Gastrocnemius medialis (tissue), 4 donors: ENCODE measurements at places on chromosomes 12 and 14. TPM values are rescaled to one million over a fixed set of nuclear protein-coding genes. Genes with fewer than 3 reads are reported as not detected.

The DBX2 gene
- not detected for total RNA-seq

The C1QL4 gene
- total RNA-seq = not detected

The SMCO2 gene
- not detected for total RNA-seq

The KLRD1 gene
- total RNA-seq = 0.23 TPM

The P2RX2 gene
- not detected for total RNA-seq

The KRT71 gene
- total RNA-seq = not detected

The FKBP4 gene
- 57.5 TPM for total RNA-seq

The ZFHX2 gene
- 0.41 TPM for total RNA-seq

GRCh38 chr14:37197421-37198272 lies at the start of gene MIPOL1:
TSS of gene MIPOL1 (plus strand) at chr14:37197937. CDS start at chr14:37247889, 49,952 bp downstream.
- peak; percentile 81 for DNase-seq

GRCh38 chr14:55858604-55859003 lies 259.6 kb upstream of the PELI2 start:
- no peak for DNase-seq

DNA sequence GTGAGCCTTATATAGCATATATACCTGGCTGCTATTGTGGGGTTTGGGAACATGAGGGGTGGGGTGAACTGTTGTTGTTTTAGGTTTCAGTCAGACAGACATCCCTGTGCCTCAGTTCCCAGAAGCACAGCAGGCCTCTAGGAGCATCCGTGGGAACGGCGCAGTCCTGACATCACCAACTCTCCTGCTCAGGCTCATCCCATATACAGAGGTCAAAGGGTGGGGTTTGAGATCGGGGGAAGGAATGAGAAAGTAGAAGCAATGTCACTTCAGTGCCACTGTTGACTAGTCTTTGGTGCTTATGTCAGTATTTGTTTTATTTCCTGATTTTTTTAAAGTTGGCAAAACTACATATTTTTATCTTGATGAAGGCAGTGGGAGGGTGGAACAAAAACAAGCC lies 43.1 kb upstream of the A2ML1 start:
- no peak for DNase-seq

DNA sequence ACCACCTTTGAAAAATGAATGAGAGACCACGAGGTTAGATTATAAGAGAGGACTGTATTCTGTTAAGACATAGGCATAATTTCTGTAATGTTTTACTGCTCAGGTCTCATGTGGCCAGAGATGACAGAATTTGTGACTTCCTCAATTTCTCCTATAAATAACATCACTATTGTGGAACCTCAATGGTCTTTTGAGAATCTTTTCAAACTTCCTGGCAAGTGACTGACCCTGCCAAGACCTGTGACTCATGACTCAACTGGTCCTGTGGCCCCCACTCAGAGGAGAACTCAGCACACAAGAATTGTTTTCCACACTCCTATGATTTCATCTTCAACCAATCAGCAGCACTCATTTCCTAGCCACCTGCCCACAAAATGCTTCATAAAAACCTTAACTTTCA lies 508.2 kb upstream of the ATP2B1 start:
- no peak for DNase-seq

DNA sequence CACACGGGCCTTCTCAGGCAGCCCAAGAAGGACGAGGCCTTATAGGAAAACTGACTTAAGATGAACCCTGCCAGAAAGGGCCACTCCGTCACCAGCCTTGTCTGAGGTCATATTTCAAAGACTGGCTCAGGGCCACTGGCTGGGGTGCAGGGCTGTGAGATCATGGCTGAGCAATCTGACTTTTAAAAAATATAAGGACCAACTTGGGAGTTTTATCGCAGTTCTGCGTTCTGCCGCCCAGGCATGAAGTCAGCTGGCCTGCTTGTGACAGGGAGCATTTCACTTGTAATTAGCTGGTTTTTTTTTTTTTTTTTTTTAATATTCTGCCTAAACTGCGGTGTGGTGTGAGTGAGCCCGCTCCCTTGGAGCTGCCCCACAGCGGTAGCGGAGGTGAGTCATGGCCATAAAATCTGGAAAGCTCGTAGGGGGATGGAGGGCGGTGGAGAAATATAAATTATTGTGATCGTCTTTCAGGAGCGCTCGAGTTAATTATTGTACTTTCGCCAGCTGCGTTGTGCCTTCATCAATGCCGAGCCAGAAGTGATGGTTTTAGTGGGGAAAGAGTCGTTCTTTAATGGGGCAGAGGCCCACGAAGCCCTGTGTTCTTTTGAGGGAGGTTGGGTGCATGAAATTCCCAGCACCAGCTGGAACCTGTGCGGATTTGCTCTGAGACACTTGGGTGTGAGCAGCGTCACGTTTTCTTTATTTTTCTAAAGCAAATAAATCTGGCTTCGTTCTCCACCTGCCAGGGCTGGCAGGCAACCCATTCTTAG lies 231.9 kb downstream of the C12orf75 start:
- peak; percentile 38 for DNase-seq

DNA sequence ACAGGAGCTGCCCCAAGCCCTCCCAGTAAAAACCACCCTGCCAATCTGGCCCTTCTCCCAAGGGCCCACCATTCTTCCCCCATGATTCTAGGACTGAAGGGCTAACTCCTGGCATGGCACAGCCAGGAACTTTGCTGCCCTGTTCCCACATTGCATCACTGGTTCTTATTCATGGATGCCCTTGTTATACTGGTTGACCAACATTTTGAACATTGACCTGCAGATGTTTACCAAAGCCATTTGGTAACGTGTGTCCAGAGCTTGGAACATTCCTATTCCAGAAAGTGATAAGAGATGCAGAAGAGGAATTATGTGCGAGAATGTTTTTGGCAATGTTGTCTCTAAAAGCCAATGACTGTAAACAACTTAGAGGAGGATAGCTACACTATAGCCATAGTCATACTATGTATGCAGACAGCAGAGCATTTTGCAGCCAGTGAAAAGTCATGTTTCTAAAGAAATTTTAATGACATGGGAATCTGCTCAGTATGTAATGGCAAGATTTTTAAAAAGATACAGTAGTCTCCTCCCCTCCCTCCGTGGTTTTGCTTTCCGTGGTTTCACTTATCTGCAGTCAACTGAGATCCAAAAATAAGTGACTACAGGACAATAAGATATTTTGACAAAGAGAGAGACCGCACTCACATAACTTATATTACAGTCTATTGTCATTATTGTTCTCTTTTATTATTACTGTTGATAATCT lies 108.8 kb downstream of the DAAM1 start:
- no peak for DNase-seq

GRCh38 chr12:121250359-121250758 lies 40.4 kb downstream of the P2RX4 start:
- no peak for DNase-seq

- DNase-seq = no peak
Observed at GRCh38 chr12:103877288-103877687, 36.3 kb upstream of the NT5DC3 start.

GRCh38 chr14:73476451-73476931 lies 14.2 kb upstream of the RIOX1 start:
- DNase-seq = no peak

- no peak for DNase-seq
Observed at GRCh38 chr12:4874671-4875070, 35.0 kb upstream of the KCNA1 start.

DNA sequence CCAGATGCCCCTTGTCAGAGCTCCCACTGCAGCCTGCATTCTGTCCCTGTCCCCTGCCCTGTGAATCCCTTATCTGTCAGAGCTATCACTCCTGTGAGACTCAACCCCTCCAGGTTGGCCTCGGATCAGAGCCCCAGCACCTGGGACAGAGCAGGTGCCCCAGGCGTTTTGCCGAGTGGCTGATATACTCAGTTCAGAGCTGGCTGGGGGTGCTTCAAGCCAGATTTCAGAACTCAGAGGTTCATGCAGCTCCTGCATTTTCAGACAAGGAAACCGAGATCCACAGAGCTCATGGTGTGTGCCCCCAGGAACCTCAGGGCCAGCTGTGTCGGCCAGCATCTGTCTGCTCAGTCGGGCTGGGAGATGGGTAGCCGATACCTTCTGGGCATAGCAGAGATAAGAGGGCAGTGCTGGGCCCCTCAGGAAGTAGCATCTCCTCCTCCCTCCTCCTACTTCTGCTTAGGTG lies 228.0 kb upstream of the RTL1 start:
- DNase-seq = peak; percentile 1

GRCh38 chr12:108938247-108938924 lies 58.5 kb downstream of the DAO start:
- no peak for DNase-seq

DNA sequence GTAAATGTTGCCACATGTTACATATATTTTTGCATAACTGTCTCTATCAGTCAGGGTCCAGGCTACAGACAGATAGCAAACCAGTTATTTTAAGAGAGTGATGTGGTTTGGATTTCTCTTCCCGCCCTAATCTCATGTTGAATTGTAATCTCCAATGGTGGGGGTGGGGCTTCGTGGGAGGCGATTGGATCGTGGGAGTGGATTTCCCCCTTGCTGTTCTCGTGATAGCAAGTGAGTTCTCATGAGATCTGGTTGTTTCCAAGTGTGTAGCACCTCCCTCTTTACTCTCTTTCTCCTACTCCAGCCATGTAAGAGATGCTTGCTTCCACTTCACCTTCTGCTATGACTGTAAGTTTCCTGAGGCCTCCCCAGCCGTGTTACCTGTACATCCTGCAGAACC lies 704.2 kb upstream of the TBX3 start:
- DNase-seq = no peak

GRCh38 chr14:54354096-54354495 lies 42.7 kb upstream of the CDKN3 start:
- no peak for DNase-seq

- no peak for DNase-seq
Observed at GRCh38 chr12:55842681-55843429, at the start of gene MMP19. TSS of gene MMP19 (minus strand) at chr12:55842936. CDS start at chr12:55842830, 106 bp downstream.

DNA sequence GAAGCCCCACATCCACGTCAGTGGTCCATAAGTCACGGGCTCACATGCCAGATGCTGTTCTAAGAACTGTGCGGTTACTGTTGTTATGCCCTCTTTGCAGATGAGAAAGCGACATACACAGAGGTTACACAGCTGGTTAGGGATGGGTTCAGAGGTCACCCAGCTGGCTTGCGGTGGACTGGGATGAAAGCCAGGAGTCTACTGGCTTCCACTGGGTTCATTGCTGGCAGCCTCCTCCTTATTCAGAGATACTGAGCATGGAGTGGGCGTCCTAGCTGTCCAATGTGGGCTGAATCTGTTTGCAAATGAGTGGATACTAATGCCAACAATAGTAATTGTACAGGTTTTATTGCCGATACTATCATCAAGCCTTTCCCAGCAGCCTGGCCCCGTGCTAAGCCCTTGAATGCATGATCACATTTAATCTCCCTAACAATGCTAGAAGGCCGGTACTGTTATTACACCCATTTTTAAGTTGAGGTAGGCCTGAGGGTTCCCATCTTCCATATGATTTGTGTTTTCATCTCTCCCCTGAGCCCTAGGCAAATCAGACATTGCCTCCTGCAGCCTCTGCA lies 129.1 kb downstream of the PLXNC1 start:
- DNase-seq = no peak

GRCh38 chr14:59356312-59356711 lies 108.9 kb downstream of the GPR135 start:
- DNase-seq = no peak

DNA sequence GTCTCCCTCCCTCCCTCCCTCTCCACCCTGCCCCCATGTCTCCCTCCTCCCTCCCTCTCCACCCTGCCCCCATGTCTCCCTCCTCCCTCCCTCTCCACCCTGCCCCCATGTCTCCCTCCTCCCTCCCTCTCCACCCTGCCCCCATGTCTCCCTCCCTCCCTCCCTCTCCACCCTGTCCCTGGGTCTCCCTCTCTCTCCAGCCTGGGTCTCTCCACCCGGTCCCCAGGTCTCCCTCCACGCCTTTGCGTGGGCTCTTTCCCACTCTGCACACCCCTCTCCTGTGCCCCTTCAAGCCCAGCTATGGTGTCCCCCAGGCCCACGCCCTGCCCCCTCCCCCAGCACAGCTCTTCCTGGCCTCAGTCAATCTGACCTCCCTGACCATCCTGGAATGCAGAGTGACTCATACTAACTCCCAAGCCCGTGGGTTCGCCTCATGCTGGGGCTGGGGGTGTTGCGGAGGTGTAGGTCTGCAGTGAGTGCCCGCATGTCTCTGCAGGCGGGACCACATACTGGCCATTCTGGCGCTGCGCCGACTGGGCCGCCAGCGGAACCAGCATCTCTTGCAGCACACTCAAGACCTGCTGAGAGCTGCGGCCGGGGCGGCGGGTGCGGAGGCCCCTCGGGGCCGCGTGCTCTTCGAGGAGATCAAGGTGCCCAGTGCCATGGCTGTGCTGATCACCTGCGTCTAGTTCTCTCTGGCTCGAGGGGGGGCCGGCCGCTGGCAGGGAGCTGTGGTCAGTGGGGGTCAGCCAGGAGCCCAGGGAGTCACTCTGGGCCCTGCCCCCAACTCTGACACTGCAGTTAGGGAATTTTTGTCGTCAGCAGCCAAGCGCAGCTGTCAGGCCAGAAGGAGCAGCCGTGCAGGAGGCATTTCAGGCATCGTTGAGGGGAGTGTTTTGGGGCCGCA lies 13.5 kb upstream of the TNFAIP2 start:
- peak; percentile 68 for DNase-seq
